ENCODE measurements at places on chromosomes 2 and 18.
A peak's percentile ranks its signal among the peaks of the same experiment; 100 is the strongest.

DNA sequence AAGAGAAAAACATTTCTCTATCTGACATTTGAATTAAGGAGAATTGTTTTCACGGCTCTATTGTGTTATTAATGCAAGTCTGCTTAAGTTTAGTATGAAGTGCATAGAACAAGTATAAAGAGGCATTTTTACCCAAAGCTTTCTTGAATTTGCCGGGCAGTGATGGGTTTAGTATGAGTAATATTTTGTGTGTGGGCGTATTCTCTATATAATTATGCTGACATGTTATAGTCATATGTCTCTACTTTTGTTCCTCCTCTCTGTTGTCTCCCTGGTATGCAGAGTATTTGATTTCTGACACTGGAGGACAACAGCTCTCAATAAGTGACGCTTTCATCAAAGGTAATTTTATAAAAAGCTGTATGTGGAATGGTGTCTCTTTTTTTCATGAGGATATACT lies 45.9 kb downstream of the PIKFYVE start:
- no peaks in the 10 kb centered on the region for H3K27me3 ChIP-seq
- DNase-seq, result no peak
- H3K27ac ChIP-seq, result no peak overlapping the region
- H3K36me3 ChIP-seq, result peaks cover 18% of the 10 kb centered on the region

GRCh38 chr18:23934863-23935262 lies 79.7 kb upstream of the TTC39C start:
- H3K27ac ChIP-seq, result no peak overlapping the region
- H3K36me3 ChIP-seq, result no peaks in the 10 kb centered on the region
- no peaks in the 10 kb centered on the region for H3K27me3 ChIP-seq
- no peak overlapping the region for H3K4me3 ChIP-seq

DNA sequence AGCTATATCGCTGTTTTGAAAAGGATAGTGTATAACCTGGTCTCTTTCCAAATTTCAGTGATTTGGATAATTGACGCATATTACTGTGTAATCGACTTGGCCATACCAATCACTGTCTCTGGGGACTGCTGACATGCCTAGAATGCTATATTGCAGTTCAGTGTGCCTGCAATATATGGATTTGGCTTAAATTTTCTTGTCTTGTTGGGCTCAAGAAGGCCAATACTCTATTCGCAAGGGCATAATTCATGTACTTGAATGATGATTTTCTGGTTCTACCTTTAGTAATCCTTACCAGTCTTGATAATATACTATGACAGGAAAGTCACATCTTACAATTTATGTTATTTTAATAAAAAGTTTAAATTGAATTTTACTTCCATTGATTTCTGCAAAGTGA lies 21.7 kb upstream of the THUMPD2 start:
- H3K4me3 ChIP-seq, result no peak overlapping the region
- no peaks in the 10 kb centered on the region for H3K36me3 ChIP-seq
- H3K4me1 ChIP-seq, result no peaks in the 10 kb centered on the region
- H3K27me3 ChIP-seq, result peaks cover 3% of the 10 kb centered on the region

DNA sequence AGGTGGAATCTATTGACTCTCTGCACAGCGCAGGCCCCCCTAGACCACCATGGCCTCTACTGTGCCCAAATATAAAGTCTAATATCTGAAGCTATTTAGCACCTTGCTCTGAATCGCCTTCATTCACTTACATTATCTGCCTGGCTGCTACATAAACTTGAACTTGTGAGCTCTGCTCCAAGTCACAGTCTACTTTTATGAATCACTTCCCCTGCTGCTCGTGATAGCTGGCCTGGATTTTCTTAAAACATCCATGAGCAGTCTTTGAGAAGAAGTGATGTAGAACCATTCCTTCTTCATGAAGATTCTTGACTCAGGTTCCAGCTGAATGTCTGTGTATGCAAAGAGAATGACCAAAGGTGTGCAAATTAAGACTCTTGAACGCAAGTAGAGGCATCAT lies 359.5 kb downstream of the RND3 start:
- peak overlapping the region; percentile 47 for H3K27ac ChIP-seq
- DNase-seq, result peak; percentile 43
- H3K4me3 ChIP-seq, result no peak overlapping the region
- peaks cover 36% of the 10 kb centered on the region for H3K4me1 ChIP-seq

- no peak overlapping the region for H3K4me3 ChIP-seq
- H3K27ac ChIP-seq, result no peak overlapping the region
- H3K4me1 ChIP-seq, result no peaks in the 10 kb centered on the region
- no peaks in the 10 kb centered on the region for H3K36me3 ChIP-seq
- no peak for DNase-seq
These were observed 411.6 kb upstream of the NRP2 start for GRCh38 chr2:205270689-205271088.

DNA sequence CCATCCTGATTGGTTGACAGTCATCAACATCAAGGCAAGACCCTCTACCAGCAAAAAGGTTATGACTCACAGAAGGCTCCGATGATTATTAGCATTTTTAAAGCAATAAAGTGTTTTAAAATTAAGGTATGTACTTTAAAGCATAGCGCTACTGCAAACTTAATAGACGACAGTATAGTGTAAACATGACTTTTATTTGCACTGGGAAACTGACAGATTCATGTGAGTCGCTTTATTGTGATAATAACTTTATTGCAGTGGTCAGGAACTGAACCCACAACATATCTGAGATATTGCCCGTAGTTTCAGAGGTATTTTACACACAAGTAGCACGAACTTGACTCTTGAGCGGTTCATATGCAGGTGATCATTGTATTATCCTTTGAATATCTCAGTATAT lies 249.1 kb downstream of the LTBP1 start:
- H3K4me3 ChIP-seq, result no peak overlapping the region
- DNase-seq, result no peak
- no peaks in the 10 kb centered on the region for H3K27me3 ChIP-seq
- peaks cover 33% of the 10 kb centered on the region for H3K36me3 ChIP-seq

DNA sequence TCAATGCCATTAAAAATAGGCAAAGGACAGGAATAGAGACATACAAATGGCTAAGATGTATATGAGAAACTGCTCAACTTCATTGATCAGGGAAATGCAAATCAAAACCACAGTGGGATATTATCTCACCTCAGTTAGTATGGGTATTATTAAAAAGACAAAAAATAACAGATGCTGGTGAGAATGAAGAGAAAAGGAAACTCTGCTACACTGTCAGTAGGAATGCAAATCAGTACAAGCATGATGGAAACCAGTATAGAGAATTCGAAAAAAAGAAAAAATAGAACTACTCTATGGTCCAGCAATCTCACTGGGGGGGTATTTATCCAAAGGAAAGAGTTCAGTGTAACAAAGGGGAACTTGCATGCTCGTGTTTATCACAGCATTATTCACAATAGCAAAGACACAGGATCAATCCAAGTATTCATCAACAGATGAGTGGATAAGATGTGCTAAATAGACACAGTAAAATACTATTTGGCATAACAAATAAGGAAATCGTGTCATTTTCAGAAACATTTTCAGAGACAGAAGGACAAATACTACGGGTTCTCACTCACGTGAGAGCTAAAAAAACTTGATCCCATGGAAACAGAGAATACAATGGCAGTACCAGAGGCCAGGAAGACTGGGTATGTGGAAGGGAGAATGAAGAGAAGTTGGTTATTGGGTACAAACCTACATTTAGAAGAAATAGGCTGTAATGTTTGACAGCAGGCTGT lies 60.6 kb downstream of the CCDC74A start:
- no peak overlapping the region for H3K4me3 ChIP-seq
- no peaks in the 10 kb centered on the region for H3K27me3 ChIP-seq
- no peak overlapping the region for H3K27ac ChIP-seq
- no peaks in the 10 kb centered on the region for H3K36me3 ChIP-seq

DNA sequence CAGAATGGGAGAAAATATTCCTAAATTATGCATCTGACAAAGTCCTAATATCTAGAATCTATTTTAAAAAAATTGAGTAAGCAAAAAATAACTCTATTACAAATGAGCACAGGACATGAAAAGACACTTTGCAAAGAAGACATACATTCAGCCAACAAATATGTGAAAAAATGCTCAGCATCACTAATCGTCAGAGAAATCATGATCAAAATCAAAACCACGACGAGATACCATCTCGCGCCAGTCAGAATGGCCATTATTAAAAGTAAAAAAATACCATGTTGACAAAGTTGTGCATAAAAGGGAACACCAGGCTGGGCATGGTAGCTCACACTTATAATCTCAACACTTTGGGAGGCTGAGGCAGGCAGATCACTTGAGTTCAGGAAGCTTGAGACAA lies 63.5 kb downstream of the EVA1A start:
- no peaks in the 10 kb centered on the region for H3K27me3 ChIP-seq
- H3K4me1 ChIP-seq, result peaks cover 3% of the 10 kb centered on the region
- no peak overlapping the region for H3K27ac ChIP-seq
- DNase-seq, result no peak

DNA sequence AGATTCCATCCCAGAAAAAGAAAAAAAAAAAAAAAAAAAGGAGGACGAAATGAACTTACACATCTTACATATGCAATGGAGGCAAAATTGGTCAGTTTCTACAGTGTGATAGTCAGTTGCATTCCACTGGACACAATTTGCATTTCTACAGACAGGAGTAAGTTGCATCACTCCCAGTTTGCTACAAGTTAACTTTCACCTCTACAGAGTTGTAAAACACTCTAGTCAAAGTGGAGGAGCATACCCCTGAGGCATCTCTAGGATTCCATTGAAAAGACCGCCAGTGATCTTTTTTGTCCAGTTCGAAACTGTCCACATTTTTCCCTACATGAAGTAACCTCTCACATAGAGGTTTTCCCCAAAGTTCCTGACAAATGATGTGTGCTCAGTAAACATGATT lies 202.8 kb downstream of the VAPA start:
- no peak overlapping the region for H3K27ac ChIP-seq
- peaks cover under 1% of the 10 kb centered on the region for H3K4me1 ChIP-seq
- H3K4me3 ChIP-seq, result no peak overlapping the region
- peaks cover 21% of the 10 kb centered on the region for H3K27me3 ChIP-seq
- H3K36me3 ChIP-seq, result no peaks in the 10 kb centered on the region

DNA sequence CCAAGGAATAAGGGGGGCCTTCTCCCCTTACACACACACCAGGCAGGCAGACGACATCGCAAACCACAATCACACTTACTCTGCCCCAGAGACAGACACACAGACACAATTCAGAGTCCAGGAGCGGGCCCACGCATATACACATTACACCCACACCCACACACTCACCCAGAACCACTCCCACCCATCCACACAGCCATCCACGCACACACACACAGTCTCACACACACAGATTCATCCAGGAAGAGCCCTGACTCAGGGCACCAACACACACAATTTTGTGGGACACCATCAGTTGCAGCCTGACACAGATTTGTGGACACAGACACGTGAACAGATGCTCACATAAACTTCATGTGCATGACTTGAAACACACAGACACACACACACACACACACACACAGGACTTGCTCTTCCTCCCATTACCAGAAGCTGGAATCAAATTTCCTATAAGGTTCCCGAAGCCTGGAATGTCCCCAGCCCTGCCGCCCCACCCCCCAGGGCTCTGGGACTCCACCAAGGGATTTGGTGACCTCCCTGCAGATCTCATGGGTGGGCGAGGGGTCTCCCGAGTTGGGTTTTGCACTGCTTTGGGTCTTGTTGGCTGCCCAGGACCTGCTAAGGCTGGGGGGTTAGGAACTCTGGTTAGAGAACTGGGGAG lies 23.5 kb downstream of the TNS1 start:
- H3K27ac ChIP-seq, result no peak overlapping the region
- H3K4me1 ChIP-seq, result peaks cover 15% of the 10 kb centered on the region
- H3K27me3 ChIP-seq, result no peaks in the 10 kb centered on the region
- DNase-seq, result peak; percentile 90

GRCh38 chr2:100888601-100889000 lies 68.7 kb downstream of the NPAS2 start:
- DNase-seq, result no peak
- H3K4me3 ChIP-seq, result no peak overlapping the region
- H3K27ac ChIP-seq, result no peak overlapping the region
- H3K27me3 ChIP-seq, result no peaks in the 10 kb centered on the region
- H3K36me3 ChIP-seq, result no peaks in the 10 kb centered on the region

DNA sequence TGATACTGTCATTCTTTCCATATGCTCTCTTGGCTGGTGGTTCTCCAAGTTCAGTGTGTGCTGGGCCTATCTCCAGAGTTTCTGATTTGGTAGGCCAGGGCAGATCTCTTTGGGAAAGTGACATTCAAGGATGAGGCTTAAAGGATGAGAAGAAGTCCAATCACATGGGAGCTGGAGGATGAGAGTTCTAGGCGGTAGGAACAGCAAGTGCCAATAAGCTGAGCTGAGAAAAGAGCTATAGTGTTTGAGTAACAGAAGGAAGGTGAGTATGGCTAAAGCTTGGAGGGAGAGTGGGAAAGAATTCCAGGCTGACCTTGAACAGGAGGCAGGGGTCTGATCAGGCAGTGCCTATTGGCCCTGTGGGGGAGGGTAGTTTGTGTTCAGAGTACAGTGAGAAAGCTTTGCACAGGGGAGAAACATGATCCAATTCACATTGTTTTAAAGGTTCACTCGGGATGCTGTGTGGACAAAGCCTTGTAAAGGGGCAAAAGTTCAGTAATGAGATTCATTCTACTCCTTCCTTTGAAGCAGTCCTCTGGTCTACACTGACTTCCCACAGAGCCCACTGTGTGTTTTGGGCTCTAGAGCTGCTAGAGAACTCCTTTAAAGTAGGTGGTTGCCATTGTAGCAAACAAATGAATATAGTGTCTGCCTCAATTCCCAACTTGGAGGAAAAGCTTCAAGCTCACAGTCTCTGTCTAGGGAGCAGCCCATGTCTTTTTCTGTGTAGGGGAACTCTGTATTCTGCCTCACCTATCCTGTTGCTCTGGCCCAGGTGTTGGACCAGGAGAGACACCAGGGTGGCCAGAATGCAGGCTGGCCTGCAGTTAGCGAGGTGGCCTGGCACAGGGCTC lies 81.8 kb downstream of the FASTKD2 start:
- no peak overlapping the region for H3K27ac ChIP-seq
- no peaks in the 10 kb centered on the region for H3K36me3 ChIP-seq
- H3K27me3 ChIP-seq, result no peaks in the 10 kb centered on the region
- H3K4me3 ChIP-seq, result no peak overlapping the region

GRCh38 chr2:76295762-76296161 lies 585.0 kb upstream of the GCFC2 start:
- H3K36me3 ChIP-seq, result no peaks in the 10 kb centered on the region
- H3K27ac ChIP-seq, result no peak overlapping the region
- no peaks in the 10 kb centered on the region for H3K4me1 ChIP-seq
- no peak overlapping the region for H3K4me3 ChIP-seq

- H3K4me1 ChIP-seq, result no peaks in the 10 kb centered on the region
- H3K4me3 ChIP-seq, result no peak overlapping the region
- DNase-seq, result no peak
- H3K36me3 ChIP-seq, result no peaks in the 10 kb centered on the region
- H3K27me3 ChIP-seq, result no peaks in the 10 kb centered on the region
These were observed 60.0 kb downstream of the NXPH2 start for GRCh38 chr2:138720035-138720838.

- peak; percentile 89 for DNase-seq
- peaks cover 7% of the 10 kb centered on the region for H3K27me3 ChIP-seq
- no peaks in the 10 kb centered on the region for H3K36me3 ChIP-seq
- peak overlapping the region; percentile 81 for H3K27ac ChIP-seq
- H3K4me1 ChIP-seq, result peaks cover 19% of the 10 kb centered on the region
These were observed 74.7 kb downstream of the HNRNPLL start for GRCh38 chr2:38528008-38528442.

GRCh38 chr2:179825494-179825893 lies 35.9 kb downstream of the ZNF385B start:
- DNase-seq, result no peak
- no peak overlapping the region for H3K27ac ChIP-seq
